Cardiac fibroblast (primary cell): ENCODE measurements at places on chromosomes 3 and 15.
A peak's percentile ranks its signal among the peaks of the same experiment; 100 is the strongest.

DNA sequence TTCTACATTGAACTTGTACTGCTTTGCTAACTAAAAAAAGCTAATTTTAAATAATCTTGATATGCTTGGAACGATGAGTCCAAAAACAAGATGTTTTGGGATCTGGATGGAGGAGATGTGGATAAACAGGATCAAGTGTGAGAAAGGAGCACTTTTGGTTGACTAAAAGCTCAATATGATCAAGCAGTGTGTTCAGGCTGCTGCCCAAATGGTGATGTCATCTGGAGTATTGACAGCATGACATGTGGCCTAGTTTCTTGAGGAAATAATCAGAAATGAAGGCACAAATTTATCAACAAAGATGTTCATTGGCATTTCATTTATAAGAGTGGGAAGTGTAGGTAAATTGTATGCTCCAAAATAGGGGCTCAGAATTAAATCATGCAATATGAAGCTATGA, 161.2 kb downstream of the SOX2 start:
- DNase-seq = no peak

GRCh38 chr3:43752905-43753304, 62.2 kb downstream of the ABHD5 start:
- no peak for DNase-seq

DNA sequence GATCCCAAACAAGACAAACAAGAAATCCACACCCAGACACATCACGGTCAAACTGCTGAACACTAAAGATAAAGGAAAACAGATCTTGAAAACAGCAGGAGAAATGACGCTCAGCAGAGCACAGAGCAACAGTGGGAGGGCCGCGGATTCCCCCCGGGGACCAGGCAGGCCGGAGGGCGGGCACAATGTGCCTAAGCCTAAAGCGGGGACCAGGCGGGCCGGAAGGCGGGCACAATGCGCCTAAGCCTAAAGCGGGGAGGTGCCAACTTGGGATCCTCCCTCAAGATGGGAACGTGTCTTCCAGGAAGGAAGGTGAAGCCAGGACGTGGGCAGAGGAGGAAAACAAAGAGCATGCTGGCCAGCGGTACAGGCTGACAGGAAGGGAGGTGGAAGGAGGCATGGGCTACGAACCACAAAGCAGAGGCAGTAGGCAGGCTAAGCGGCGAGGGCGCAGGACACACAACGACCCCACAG, 31.1 kb downstream of the CYFIP1 start:
- DNase-seq = peak; percentile 87

DNA sequence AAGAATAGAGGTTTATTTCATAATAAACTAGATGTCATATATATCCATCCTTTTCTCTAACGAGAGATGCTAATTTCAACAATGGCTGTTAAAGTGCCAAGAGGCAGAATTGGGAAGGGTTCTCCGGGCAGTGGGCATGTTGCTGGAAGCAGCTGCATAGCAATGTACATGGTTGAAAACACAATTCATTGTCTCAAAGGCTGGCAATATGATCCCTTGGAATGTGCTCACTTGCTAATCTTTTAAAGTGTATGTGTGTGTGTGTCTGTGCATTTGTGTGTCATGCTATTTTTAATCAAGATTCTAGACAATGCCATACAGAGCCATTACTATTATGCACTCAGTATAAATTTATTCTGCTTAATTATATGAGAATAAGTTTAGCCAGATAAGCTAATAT, 1020.3 kb downstream of the NAALADL2 start:
- DNase-seq = no peak

DNA sequence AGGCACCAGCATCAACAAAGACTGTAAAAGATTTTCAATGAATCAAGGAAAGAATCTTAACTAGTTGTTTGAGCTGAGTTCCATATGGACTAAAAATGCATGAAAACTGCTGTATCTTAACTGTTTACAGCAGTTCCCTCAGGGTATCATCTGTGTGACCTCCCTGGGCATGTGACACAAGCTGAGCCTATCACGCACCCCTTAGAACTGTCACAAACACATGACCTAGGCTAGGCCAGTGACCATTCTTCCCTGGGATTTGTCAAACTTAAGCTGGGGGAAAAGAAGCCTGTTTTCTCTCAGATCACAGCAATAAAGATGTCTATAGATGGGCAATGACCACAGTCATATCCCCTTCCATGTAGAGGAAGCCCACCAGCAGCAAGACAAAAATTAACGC, 35.7 kb downstream of the IGF2BP2 start:
- no peak for DNase-seq

- DNase-seq = no peak
These were observed 25.8 kb downstream of the MECOM start for GRCh38 chr3:169637731-169638130.

- DNase-seq = no peak
These were observed 321.4 kb upstream of the IL12A start for GRCh38 chr3:159667261-159667660.

GRCh38 chr15:48084759-48085590, 35.8 kb upstream of the SLC24A5 start:
- peak; percentile 44 for DNase-seq
